Activated CD4-positive, alpha-beta T cell treated with anti-CD3 and anti-CD28 coated beads, Interleukin-2, amount 10 ng/mL, durations not matched to agents 7 days and 5 days (primary cell): ENCODE measurements at places on chromosomes 13 and 19. TPM values are rescaled to one million over a fixed set of nuclear protein-coding genes. Genes with fewer than 3 reads are reported as not detected.

DNA sequence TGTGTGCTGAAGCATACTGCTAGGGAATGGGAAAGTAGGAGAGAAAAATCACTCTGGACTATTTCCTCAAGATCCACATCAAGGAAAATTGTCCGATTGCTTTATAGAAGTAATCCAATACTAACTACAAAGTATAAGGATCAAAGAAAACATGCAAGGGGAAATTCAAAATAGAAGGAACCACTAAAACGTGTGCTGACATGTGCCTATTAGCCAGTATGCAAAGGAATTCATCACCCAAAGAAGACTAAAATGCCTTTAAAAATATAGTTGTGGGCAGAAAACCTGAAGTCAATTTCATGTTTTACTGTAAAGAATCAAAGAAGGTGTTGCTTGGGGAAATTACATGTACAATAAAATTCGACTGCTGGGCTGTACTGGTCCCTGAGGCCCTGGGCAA, 14.3 kb downstream of the DLEU7 start:
- peaks cover 4% of the 10 kb centered on the region for H3K27me3 ChIP-seq
- H3K4me3 ChIP-seq = no peak overlapping the region
- H3K27ac ChIP-seq = no peak overlapping the region
- H3K36me3 ChIP-seq = peaks cover 9% of the 10 kb centered on the region

Gene KIR3DL1
- not detected for total RNA-seq

- H3K4me3 ChIP-seq = peak within 1 kb of the TSS; percentile 65
- H3K27ac ChIP-seq = peak within 1 kb of the TSS; percentile 80
- DNase-seq = peak; percentile 25
- H3K4me1 ChIP-seq = peaks cover 30% of the 10 kb centered on the region
- H3K27me3 ChIP-seq = peaks cover 3% of the 10 kb centered on the region
Observed at GRCh38 chr19:51501594-51502263, at the start of gene SIGLEC12. Gene SIGLEC12 (minus strand): TSS chr19:51501800. CDS start chr19:51501733, 67 bp downstream.

GRCh38 chr19:52941941-52942385, 18.7 kb upstream of the ZNF888 start:
- peak overlapping the region; percentile 92 for H3K4me3 ChIP-seq
- H3K4me1 ChIP-seq = peaks cover 28% of the 10 kb centered on the region
- peak; percentile 23 for DNase-seq

GRCh38 chr13:32984857-32985626, 31.2 kb upstream of the KL start:
- no peak for DNase-seq
- H3K4me1 ChIP-seq = peaks cover 6% of the 10 kb centered on the region
- peaks cover 2% of the 10 kb centered on the region for H3K36me3 ChIP-seq
- no peak overlapping the region for H3K27ac ChIP-seq
- no peak overlapping the region for H3K4me3 ChIP-seq

DNA sequence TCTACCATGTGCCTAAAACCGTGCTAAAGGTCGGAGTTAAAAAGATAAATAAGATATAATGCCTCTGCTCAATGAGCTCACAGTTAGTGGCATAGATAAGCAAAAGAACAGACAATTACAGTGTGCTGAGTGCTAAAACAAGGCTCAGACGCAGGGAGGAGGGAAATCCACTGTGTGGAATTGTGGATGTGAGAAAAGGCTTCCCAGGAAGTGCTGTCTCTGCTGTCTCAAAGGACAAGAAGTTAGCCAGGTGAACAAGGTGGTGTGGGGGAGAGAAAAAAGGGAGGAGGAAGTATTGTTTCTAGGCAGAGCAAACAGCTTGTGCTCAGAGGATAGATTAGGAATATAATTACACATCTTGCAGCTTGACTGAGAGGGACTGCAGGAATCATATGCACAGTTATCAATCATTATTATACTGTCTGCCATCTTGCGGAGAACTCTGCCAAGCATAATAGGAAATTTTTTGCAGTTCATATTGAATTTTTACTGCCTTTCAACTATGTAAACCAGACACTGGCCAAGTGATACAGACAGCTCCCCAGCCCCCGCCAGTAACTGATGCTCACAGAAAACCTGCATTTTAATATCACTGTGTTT, 9.3 kb downstream of the C13orf42 start:
- H3K4me1 ChIP-seq = no peaks in the 10 kb centered on the region
- H3K27me3 ChIP-seq = peaks cover 23% of the 10 kb centered on the region
- H3K36me3 ChIP-seq = no peaks in the 10 kb centered on the region
- H3K4me3 ChIP-seq = no peak overlapping the region

Gene GJA3
- total RNA-seq = 0.10 TPM

Gene ZNF541
- total RNA-seq = 0.35 TPM

GRCh38 chr13:49315036-49315565, 67.4 kb downstream of the CDADC1 start:
- H3K4me3 ChIP-seq = no peak overlapping the region
- DNase-seq = no peak
- H3K4me1 ChIP-seq = no peaks in the 10 kb centered on the region
- no peak overlapping the region for H3K27ac ChIP-seq

Gene NPAS1
- total RNA-seq = not detected

DNA sequence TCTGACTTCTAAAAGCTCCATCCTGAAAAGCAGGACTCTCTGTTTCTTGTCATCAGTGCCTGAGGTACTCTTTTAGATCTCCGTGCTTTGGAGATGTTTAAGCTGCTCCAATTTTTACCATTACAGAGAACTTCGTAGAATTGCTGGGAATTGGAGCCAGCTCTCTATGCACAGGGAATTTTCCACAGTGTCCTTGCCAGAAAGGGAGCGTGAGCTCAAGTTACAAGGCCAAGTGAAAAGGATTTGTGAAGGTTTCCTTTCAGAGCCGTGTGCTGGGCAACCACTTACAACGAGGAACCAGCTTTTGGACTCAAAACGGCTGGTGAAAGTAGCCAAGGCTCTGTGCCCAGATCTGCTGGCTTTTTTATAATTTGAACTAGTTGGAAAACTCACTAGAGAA, 82.6 kb downstream of the NUFIP1 start:
- no peaks in the 10 kb centered on the region for H3K4me1 ChIP-seq
- H3K27ac ChIP-seq = no peak overlapping the region
- DNase-seq = no peak
- H3K36me3 ChIP-seq = no peaks in the 10 kb centered on the region
- H3K27me3 ChIP-seq = peaks cover 3% of the 10 kb centered on the region

GRCh38 chr19:38559428-38560401, 58.0 kb downstream of the MAP4K1 start:
- H3K4me1 ChIP-seq = peaks cover 47% of the 10 kb centered on the region
- H3K27ac ChIP-seq = peak overlapping the region; percentile 86
- H3K27me3 ChIP-seq = peaks cover 32% of the 10 kb centered on the region
- H3K4me3 ChIP-seq = peak overlapping the region; percentile 22

Gene SYNGR4
- not detected for total RNA-seq

Gene TMEM221
- not detected for total RNA-seq

Gene DPF1
- total RNA-seq = 0.12 TPM

DNA sequence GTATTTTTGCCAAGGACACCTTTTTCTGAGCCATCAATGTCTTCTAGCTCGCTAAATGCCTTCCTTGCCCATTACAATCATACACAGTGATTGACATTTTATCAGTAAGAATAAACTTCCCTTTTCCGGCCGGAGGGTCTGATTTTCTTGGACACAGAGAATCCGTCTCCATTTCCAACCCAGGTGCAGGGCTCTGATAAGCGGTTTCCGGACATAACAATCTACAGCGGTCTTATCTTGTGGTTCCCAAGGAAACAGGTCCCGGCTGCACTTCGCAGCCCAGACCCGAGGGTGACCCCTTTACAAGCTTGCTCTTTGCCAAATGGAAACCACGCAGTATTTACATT, 5.1 kb upstream of the ZNF77 start:
- peaks cover 10% of the 10 kb centered on the region for H3K36me3 ChIP-seq
- no peak for DNase-seq
- no peaks in the 10 kb centered on the region for H3K27me3 ChIP-seq
- H3K4me3 ChIP-seq = peak overlapping the region; percentile 94
- H3K27ac ChIP-seq = peak overlapping the region; percentile 97
- H3K4me1 ChIP-seq = peaks cover 33% of the 10 kb centered on the region

DNA sequence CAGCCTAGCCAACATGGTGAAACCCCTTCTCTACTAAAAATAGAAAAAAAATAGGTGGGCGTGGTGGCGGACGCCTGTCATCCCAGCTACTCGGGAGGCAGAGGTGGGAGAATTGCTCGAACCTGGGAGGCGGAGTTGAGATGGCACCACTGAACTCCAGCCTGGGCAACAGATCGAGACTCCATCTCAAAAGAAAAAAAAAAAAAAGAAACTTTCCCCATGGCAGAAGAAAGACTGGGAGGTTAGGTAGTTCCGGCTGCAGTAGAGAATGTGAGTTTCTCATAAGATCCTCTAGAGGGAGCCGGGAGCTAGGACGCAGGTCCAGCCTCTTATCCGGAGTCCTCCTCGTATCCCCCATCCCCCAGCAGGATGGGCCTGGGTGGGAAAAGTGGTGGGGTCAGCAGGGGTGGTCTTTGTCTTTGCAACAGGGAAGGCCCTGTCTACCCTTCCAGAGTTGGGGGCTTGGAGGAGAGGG, 13.2 kb upstream of the CREB3L3 start:
- H3K27ac ChIP-seq = no peak overlapping the region
- peaks cover 5% of the 10 kb centered on the region for H3K27me3 ChIP-seq

- peaks cover 25% of the 10 kb centered on the region for H3K36me3 ChIP-seq
- H3K27ac ChIP-seq = peak overlapping the region; percentile 88
- H3K27me3 ChIP-seq = no peaks in the 10 kb centered on the region
- H3K4me1 ChIP-seq = peaks cover 17% of the 10 kb centered on the region
- H3K4me3 ChIP-seq = peak overlapping the region; percentile 99
Observed at GRCh38 chr19:2476451-2477140, 669 bp downstream of the GADD45B start.

DNA sequence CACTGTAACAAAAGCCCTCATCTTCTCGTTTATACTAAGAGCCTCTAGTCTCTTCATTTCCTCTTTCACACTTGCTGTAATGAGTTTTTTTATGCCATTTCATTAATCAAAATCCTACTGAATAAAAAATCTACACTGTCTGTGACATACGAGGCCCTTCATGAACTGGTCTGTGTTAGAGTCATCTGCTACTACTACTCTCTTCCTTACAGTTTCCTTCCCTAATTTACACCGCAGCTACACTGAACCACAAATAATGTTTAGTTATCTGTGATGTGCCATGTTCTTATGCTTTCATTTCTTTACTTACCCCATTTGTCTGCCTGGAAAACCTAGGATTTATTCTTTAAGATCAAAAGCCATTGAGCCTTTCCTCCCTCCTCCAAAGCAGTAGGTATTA, 16.0 kb downstream of the UFM1 start:
- no peak overlapping the region for H3K27ac ChIP-seq
- no peak overlapping the region for H3K4me3 ChIP-seq
- H3K27me3 ChIP-seq = peaks cover 5% of the 10 kb centered on the region

Gene CRLF1
- not detected for total RNA-seq

DNA sequence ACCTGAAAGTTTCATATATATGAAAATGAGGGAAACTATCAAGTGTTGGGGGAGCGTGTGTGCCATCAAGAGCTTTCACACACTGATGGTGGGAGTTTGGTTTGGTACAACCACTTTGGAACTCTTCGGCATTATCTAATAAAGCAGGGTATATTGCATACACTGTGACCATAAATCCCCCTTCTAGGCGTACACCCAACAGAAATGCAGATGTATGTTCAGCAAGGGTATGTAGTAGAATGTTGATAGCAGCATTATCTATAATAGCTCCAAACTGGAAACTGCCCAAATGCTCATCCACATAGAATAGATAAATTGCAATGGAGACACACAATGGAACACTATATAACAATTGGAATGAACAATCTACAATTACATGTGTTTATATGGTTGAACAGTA, 70.8 kb downstream of the FAM216B start:
- H3K4me1 ChIP-seq = no peaks in the 10 kb centered on the region
- no peak overlapping the region for H3K27ac ChIP-seq
- DNase-seq = no peak
- peaks cover 14% of the 10 kb centered on the region for H3K27me3 ChIP-seq
- no peaks in the 10 kb centered on the region for H3K36me3 ChIP-seq

GRCh38 chr19:8305798-8306197, 2.4 kb downstream of the CD320 start:
- peaks cover 18% of the 10 kb centered on the region for H3K36me3 ChIP-seq
- H3K27ac ChIP-seq = peak overlapping the region; percentile 60
- H3K27me3 ChIP-seq = no peaks in the 10 kb centered on the region
- H3K4me3 ChIP-seq = no peak overlapping the region

DNA sequence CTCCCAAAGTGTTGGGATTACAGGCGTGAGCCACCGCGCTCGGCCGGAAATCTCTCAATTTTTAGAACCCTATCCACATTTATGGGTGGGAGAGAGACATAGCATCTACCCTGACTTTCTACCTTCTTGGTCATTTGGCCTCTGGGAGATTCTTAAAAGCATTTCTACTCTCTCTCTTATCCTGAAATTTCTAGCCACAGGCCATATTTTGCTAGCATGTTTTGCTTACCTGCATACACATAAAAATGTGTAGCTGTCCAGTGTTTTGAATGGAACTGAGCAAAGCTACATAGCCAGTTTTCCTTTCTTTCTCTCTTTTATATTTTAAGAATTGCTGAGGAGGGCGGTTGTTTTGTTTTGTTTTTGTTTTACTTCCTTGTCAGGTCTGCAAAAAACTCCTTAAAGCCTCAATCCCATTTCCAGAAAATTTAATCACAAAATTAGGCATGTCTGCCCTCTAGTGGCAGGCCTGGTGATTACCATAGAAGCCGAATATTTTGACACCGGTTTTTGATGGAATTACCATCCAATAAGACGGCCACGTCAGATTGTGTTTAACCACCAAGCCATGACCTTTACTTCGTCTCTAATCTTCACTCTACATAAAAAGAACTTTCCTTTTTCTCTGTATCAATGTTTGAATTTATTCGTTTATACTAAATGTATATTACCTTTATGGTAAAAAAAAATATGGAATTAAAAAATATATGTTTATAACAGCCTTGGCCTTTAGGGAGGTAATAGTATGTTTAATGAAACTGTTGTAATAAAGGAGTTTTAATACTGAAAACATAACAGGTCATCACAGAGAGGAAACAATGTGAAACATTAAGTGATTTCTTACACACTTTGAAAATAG, 34.4 kb upstream of the OXGR1 start:
- no peaks in the 10 kb centered on the region for H3K4me1 ChIP-seq
- no peaks in the 10 kb centered on the region for H3K36me3 ChIP-seq
- peaks cover 16% of the 10 kb centered on the region for H3K27me3 ChIP-seq
- peak; percentile 47 for DNase-seq

- peaks cover 42% of the 10 kb centered on the region for H3K27me3 ChIP-seq
- no peaks in the 10 kb centered on the region for H3K36me3 ChIP-seq
- no peak for DNase-seq
- no peak overlapping the region for H3K27ac ChIP-seq
- H3K4me3 ChIP-seq = no peak overlapping the region
- no peaks in the 10 kb centered on the region for H3K4me1 ChIP-seq
Observed at GRCh38 chr19:17025991-17026658, 485 bp downstream of the CPAMD8 start.

GRCh38 chr19:58229255-58229639, 533 bp downstream of the ZNF544 start:
- peak overlapping the region; percentile 85 for H3K4me3 ChIP-seq
- DNase-seq = peak; percentile 7
- H3K36me3 ChIP-seq = peaks cover 57% of the 10 kb centered on the region

- no peak overlapping the region for H3K4me3 ChIP-seq
- no peak overlapping the region for H3K27ac ChIP-seq
- DNase-seq = no peak
- no peaks in the 10 kb centered on the region for H3K36me3 ChIP-seq
- peaks cover 2% of the 10 kb centered on the region for H3K27me3 ChIP-seq
- no peaks in the 10 kb centered on the region for H3K4me1 ChIP-seq
Observed at GRCh38 chr13:108158746-108159145, 56.6 kb downstream of the LIG4 start.
